ENCODE measurements at places on chromosomes 2 and 18.

DNA sequence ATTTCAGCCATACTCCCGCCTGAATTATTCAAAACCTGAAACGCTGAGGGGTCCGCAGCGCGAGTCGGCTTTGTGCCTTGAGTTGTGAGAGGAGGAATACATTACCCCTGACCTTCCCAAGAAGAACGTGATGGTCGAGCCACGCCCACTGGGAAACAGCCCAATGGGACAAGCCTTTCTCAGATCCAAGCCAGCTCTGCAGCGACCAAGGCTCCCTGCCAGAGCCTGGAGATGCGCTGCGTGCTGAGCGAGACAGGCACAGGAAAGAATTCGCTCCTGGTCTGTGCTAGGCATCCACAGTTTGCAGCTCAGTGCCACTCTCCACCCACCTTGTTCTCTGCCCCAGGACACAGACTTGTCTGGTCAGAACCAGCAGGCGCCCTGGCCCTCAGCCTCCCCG lies 74.1 kb upstream of the GLI2 start:
- no peak for DNase-seq

DNA sequence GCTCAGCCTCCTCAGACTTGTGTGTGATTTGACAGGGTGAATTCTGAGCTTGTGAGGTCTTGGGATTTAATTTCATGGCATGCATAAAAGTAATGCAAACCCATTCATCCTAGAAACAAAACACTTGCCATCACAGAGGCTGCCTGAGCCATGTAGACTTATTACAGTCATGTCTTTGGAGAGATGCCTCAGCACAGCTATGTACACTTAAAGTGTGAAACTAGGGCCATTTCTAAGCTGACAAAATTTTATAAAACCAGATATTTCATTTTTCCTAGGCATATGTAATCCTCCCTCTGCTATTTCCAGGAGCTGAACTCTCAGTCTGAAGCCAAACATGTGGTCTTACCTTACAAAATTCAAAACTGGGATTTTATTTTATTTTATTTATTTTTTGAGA lies 322.2 kb upstream of the SPHKAP start:
- DNase-seq, result no peak

GRCh38 chr2:2368476-2368875 lies 37.4 kb upstream of the MYT1L start:
- DNase-seq, result no peak

DNA sequence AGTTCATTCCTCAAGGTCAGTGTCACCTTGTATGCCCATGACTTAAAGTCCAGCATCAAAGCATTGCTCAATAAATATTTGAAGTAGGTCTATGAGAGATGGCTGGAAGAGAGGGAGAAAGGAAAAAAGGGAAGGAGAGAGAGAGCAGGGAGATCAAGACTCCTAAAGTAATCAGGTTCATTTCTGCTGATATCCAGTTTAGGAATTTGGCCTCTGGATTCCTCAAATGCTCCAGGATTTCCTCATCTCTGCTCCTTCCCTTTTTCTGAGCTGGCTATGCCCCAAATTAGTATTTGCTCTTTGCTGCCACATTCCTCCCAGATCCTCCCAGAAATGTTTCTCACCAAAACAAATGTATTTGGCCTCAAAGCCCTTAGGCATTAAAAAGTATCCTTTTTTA lies 739.4 kb upstream of the CHAC2 start:
- DNase-seq, result no peak

DNA sequence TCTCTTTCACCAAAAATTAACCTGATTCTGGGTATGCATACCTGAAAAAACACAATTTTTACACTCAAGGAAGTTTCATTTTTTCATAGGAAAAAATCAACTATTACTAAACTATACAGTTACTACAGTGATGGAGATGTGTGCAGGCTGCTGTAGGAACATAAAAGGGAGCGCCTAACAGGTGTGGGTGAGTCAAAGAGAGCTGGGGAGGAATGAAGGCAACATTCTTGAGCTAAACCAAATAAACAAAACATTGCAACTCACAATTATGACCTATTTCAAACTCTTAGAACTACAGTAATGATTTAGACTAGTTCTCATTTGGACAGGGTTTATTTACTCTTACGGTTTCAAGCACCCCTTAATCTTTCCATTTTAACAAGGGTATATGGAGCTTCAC lies 13.4 kb upstream of the CLASP1 start:
- DNase-seq, result no peak

DNA sequence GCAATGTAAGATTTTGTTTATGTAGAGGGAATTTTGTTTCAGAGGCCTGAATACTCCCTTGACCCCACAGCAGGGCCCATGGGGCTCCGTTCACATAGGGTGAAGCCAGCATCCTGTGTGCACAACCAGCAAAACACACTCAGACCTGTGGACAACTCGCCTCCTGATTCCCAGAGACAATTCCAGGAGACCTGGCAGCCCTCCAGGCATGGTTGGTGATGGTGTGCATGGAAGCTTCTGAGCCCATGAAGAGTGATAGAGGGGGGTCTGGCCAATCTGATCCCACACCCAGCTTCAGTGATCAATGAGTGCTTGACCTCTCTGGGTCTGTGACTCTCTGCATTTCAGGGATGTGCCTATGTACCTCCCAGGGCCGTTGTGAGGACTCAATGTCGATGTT lies 91.0 kb upstream of the RAB6C start:
- DNase-seq, result no peak

- peak; percentile 23 for DNase-seq
Measured at GRCh38 chr2:163191372-163191771, 352.8 kb upstream of the KCNH7 start.

DNA sequence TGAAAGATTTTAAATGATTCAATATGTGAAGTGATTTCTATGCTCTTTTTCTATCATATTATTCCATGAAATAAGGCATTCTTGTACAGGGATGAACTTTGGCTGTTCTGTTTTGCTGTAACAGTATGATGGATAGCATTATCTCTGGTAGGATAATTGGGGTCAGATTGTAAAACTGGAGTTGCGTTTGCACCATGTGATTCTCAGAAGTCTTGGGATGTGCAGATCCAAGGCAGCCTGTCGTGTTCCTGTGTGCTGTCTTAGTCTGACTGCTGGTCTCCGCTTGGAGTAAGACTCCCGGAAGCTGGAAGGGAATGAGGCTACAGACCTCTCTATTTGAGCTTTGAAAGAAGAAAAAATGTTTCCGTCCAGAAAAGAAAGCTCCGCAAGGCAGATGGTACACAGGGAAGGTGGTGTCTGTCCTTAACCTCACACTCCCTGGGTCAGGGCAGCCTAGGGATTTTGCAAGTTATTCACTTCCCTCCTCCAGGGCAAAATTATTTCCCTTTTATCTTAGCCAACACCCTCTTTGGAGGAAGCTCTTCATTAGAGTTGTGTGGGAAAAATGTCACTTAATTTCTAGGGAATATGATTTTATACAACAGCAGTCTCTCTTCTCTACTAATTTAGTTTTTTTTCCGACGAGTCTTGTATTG lies 250.6 kb downstream of the PTPRM start:
- DNase-seq, result no peak
